ENCODE measurements at places on chromosomes 16 and 17.

- DNase-seq, result no peak
Observed at GRCh38 chr17:36142806-36143205, 33.6 kb downstream of the TBC1D3B start.

DNA sequence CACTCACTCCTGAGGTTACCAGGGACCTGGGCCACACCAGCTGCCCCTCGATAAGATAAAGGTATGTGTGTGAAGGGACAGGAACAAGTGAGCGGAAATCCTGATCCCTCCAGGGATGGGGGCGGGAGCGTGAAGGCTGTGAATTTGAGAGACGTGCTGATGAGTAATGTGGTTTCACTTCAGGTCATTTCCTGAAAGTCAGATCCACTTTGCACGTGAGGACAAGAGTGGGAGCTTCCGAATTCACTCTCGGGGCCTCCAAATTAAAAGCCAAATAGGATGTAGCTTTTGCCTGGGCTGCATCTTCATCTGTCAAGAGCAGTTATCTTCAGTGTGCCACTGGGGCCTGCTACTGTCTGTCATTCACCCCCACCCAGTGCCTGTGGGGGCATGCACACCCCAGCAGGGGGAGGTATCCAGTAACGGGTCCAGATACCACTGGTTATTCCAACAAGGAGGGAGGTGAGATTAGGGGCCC lies 87.4 kb upstream of the LHX1 start:
- no peak for DNase-seq

- no peak for DNase-seq
Observed at GRCh38 chr16:83215406-83216001, 588.7 kb downstream of the CDH13 start.

DNA sequence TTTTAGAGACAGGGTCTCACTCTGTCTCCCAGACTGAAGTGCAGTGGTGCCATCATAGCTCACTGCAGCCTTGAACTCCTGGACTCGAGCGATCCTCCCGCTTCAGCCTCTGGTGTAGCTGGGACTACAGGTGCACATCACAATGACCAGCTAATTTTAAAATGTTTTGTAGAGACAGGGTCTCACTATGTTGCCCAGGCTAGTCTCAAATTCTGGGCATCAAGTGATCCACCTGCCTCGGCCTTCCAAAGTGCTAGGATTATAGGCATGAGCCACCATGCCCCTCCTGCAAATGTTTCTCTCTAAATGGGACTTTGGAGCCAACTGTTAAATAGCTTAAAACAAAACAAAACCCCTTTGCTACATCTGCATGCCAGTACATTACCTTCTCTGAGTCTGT lies 82.2 kb upstream of the BRD7 start:
- no peak for DNase-seq

GRCh38 chr16:53061701-53062159 lies 6.9 kb downstream of the CHD9 start:
- DNase-seq, result no peak

DNA sequence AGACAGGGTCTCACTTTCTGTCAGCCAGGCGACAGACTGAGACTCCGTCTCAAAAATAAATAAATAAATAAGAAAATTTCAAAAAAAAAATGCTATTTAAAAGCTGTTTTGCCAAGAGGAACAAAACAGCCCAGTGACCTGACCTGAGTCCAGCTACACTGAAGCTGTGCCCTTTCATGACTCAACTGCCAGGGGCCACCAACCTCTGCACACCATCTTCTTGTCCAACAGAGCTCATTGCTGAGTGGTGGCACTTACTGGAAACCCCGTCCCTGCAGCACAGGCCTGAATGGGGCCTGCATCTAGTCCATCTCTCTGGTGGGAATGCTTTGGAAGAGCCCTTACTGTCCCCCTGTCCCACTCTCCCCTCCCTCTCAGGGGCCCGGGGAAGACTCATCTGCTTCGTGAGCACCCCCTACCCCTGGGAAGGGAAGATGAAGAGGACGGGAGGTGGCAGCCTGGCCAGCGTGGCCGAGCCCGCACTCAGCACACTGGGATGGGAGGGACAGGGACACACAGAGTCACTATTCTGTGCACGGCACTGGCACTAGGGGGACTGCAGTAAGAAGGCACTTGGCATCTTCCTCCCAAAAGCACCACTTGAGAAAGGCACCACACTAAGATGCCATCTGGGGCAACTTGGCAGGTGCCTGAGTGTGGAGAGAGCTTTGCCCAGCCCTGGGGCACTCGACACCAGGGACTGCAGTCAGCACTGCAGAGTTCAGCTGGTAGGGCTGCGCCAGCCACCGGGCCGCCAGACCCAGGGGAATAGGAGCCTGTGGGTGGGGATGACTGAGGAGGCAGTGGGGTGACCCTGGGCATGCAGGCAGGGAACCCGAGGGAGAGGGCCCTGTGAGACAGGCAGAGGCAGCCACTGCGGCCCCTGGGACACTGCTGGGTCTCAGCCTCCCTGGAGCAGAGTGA lies 13.5 kb downstream of the FBXO31 start:
- DNase-seq, result no peak

DNA sequence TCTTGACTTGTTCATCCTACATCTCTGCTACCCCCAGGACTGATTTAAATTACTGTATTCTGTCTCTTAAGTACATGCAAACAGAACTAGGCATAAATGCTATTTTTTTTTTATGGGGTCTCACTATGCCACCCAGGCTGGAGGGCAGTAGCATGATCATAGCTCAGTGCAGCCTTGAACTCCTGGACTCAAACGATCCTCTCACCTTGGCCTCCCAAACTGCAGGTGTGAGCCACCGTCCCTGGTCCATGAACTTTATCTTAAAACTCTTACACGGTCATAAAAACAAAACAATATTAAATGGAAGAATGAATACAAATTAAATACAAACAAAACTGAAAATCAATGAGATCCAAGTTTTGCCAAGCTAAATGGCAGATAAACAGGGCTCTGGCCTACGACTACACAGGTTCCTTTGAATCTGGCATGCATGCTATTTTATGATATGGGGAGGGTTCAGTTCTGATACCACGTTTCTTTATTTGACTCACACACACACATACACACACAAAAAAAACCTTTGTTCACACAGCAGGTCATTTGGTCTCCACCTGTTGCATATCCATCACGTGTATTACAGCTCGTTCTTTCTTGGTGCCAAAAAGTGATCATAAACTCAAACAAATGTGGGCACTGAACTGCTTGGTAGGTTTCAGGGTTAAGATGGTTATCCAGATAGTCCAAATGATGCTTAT lies 1.1 kb upstream of the PKD1L3 start:
- DNase-seq, result no peak

DNA sequence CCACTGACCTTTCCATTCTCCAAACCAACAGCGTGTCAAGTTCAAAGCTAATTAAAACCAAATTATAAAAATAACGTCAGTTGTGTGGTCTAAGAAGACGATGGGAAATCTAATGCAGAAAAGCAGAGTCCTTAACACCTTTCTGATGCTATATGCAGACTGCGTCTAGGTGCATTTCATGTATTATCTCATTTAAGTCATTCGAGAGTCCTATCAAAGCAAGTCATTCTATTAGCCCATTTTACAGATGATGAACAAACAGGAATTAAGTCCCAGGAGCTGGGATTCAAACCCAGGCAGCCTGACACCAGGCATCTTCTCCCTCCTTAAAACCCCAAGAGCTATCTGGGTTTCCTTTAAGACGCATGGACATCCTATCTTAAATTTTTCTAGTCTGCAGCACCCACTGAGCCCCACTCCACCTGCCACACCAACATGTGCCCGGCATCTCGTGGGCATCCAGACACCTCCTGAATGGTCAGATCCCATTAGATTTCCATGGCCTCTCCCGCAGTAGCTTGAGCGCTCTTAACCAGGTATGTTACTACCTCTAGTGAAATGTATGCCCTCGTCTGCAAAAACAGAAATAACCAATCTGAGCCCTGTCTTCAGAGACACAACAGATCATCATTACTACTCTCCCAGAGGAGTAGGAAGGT lies 115.1 kb downstream of the ZFHX3 start:
- no peak for DNase-seq

DNA sequence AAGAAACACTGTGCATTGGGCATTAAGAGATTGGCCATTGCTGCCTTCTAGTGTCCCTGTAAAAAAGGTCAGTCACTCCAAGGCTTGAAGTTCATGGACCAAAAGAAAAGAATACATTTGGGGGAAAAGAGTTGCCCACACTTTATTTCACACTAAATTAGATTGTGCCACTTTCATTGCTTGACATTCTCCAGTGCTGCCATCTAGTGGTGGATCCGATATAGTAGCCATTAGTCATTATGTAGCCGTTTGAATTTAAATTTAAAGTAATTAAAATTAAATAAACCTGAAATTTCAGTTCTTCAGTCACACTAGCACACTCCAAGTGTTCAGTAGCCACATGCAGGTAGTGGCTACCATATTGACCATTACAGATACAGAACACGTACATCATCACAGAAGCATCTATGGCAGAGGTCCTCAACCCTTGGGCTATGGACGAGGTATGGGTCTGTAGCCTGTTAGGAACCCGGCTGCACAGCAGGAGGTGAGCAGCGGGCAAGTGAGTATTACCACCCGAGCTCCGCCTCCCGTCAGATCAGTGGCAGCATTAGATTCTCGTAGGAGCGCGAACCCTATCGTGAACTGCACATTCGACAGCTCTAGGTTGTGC lies 21.9 kb upstream of the CDH5 start:
- no peak for DNase-seq

DNA sequence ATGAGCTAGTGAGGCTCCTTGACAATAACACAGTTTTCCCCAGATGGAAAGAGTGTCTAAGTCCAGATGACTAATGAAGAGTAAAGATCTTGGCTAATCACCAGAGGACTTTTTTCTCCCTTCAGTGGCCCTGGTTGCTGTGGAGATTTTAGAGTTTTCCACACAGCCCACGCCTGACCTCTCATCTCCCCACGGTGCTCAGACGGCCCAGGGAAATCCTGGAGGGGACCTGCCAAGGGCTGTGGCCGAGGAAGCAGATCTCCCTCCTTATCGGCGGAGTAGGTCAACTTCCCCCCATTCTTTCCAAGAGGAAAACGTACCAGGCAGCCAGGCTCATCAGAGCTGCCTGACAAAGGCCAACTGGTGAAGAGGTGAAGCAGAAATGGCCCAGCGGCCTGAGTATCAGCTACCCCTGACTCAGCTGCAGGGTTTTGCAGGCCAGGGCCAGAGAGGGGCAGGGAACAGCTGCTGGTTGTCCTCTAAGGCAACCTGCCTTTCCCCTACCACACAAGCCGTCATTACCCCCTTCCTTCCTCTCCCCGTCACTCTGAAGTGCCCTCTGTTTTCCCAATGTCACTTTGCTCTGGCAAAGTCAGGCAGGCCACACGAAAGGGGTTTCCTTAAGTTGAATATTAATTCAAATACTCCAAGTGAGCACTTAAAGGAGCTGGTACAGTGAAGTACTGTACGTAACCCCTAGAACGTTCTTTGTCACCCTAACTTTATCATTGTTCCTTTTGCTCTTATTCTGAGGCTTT lies 140.2 kb upstream of the ADAMTS18 start:
- DNase-seq, result no peak

- no peak for DNase-seq
Observed at GRCh38 chr17:50689251-50689650, 18.5 kb downstream of the ANKRD40 start.
